ENCODE measurements at places on chromosomes 1 and 21.

GRCh38 chr1:44787506-44787905, 464 bp downstream of the BEST4 start:
- DNase-seq, result no peak

DNA sequence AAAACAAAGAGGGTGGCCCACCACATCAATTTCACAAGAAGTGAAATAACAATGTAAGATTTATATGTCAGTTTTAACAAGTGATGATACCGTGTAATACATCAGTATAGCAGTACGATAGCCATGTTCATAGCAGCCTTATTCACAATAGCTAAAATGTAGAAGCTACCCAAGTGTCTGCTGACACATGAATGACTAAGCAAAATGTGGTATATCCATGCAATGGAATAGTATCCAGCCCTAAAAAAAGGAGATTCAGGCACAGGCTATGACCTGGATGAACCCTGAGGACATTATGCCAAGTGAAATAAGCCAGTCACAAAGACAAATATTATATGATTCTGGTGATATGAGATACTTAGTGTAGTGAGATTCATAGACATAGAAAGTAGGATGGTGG, 18.0 kb downstream of the KIF26B start:
- no peak for DNase-seq

DNA sequence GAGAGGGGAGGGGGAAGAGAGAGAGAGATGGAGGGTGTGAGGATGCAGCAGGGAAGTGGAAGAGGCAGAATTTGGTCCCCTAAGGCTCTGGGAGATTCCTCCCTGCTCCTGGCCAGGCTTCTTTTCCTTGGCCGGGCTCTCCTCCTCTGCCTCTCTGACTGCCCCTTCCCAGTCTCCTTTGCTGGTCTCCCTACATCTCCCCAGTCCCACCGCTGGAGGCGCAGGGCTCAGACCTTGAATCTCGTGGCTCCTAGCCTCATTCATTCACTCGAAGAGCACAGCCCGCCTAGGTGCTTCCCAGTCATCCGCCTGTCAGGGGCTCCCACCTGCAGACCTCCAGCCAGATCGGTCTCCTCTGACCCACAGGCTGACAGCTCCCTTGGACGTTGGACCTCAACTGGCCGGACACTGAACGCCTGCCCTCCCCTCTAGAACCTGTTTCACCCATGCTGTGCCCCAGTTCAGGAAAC, 76.5 kb downstream of the VWA5B1 start:
- DNase-seq, result peak; percentile 79

- DNase-seq, result no peak
Measured at GRCh38 chr21:19321688-19322087, 918.1 kb upstream of the TMPRSS15 start.

DNA sequence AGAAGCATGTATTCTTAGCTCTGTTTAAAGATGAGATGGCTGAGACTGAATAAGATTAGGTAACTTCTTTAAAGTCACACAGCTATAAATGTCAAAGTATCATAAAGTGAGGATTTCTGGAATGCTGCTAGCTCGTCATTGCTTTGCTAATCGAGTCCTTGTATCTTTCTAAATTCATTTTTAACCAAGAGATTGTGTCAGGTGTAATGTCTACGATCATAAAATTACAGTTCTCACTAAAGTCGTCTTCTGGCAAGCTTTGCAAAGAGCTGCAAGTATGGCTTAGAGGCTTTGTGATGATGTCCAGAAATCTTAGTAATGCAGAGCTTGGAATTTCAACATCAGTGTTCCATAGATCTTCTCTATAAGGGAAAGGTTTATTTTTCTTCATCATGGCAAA, 569.8 kb downstream of the LMO4 start:
- DNase-seq, result no peak

DNA sequence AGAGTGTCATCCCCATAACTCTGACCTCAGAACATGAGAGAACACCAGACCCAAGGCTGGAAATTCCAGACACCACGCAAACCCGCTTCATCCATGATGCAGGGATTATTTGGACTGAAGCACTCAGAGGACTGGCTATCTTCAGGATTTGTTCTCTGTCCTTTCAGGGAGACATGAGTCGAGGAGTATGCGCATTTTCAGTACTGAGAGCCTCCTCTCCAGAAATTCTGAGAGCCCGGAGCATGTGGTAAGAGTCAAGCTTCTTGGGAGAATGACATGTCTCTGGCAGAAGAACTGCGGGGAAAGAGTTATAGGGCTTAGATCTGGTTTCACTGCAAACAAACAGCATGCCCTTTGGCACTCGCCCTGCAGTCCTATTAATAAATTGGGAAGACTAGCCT, 6.9 kb downstream of the LAX1 start:
- DNase-seq, result peak; percentile 33

- DNase-seq, result no peak
Measured at GRCh38 chr21:36710729-36711048, 11.8 kb downstream of the SIM2 start.

- DNase-seq, result no peak
Measured at GRCh38 chr1:181208083-181208482, 119.6 kb downstream of the IER5 start.

DNA sequence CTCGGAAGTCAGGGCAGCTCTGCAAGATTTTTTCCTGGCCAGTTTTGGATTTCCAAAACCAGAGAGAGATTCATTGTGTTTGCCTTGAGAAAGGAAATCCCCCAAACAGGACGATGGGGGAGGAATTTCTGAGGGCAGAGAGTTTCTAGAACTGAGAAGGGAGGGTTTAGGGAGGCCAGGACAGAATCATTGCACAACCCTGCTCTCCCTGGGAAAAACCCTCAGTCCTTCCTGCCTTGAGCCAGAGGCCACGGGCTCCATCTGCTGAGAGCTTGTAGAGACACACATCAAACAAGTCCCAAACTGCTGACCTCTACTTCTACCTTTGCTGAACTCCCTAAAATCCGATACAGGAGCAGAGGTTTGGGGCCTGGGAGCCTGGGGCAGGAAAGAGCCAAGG, 99.7 kb downstream of the NMNAT2 start:
- peak; percentile 93 for DNase-seq

DNA sequence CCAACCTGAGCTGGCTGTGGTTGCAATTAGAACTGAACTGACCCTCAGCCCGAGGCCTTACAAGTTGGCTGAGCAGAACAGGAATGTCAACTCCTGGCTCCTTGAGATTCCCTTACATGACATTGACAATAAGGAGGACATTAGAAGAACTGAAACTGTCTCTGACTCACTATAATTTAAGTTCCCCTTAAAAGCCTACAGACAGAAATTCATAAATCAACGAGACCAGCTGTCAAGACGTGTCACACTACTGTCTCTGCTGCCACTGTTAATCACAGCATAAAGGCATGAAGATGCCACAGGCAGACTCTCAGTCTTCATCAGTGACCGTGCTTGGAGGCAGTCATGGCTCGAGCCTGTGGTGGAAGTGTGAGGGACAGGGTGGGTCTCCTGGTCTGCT, 168.8 kb downstream of the GABPA start:
- no peak for DNase-seq

DNA sequence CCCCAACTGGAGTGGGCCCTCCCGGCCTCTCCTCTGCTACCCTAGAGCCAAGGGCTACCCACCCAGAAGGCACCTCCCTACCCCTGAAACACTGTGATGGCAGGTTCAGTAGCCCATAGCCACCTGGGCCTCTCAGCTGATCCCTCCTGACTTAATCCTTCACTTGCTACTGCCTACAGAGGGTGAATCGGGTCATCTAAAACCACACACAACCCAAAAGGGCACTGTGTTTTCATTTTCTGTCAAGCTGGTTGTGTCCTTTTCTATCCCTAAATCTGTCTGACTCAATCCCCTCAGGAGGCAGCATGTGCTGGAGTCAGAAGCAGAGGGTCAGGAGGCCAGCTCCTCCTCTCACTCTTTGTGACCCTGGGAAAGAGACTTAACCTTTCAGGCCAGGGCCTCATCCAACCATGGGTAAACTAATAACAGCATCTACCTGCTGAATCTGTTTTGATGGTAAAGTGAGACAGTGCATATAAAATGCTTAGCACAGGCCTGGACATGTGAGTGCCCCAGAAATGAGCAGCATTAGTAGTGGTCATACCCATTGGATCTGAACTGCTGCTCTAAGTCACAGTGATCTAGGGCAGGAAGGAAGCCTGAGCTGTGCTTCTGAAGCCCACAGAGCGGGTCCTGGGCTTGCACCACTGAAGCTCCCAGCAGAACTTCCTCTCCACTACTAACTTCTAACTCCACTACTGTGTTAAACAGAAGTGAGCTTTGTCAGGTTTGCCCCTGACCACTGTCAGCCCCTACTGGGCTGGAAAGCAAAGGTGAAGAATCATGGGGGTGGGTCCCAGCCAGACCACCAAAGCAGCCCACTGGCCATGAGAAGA, 11.0 kb downstream of the PMVK start:
- DNase-seq, result no peak

DNA sequence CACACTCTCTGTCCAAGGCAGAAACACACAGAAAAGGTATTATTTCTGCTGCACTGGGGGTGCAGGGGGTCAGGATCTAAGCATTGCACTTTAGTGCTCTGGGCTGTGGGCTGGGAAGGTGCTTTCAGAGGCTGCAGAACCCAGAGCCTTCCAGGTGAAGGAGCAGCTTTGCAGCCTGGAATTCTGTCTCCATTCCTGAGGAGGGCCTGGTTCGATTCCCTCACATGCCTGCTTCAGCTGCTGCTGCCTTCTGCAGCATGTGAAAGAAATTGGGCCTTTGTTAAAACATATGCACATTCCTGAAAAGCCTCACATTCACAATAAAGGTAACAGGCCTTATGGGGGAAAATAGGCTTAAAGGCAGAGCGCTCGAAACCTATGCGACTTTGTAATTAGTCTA, 35.9 kb downstream of the VTCN1 start:
- DNase-seq, result no peak

GRCh38 chr1:15393475-15394257, 16.0 kb upstream of the EFHD2 start:
- no peak for DNase-seq

GRCh38 chr1:181104790-181105133, 16.3 kb downstream of the IER5 start:
- DNase-seq, result no peak

DNA sequence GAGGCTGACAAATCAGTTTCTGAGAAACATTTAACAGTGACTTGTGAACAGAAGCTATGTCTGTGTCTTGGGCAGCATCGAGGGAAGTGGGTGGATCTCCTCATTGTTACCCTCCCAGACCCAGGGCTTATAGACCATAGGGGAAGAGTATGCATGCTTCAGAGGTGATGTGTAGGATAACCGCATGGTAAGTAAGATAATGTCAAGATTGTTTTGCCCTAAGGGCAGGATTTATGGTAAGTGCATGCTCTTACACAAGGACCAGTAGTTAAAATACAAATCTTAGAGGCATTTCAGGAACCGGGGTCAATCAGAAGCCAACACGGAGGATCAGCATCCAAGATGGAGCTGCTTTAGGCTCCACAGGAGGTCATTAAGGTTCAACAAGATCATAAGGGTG, 7.7 kb upstream of the PRMT2 start:
- no peak for DNase-seq

GRCh38 chr1:87140831-87141540, 187.7 kb upstream of the LMO4 start:
- peak; percentile 22 for DNase-seq

DNA sequence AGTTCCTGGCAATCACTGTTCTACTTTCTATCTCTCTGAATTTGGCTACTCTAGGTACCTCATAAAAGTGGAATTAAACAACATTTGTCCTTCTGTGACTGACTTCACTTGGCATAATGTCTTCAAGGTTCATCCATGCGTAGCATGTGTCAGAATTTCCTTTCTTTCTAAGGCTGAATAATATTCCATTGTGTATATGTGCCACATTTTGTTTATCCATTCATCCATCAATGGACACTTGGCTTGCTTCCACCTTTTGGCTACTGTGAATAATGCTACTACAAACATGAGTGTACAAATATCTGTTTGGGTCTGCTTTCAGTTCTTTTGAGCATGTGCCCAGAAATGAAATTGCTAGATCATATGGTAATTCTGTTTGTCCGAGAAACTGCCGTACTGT, 14.7 kb downstream of the CACHD1 start:
- DNase-seq, result no peak

DNA sequence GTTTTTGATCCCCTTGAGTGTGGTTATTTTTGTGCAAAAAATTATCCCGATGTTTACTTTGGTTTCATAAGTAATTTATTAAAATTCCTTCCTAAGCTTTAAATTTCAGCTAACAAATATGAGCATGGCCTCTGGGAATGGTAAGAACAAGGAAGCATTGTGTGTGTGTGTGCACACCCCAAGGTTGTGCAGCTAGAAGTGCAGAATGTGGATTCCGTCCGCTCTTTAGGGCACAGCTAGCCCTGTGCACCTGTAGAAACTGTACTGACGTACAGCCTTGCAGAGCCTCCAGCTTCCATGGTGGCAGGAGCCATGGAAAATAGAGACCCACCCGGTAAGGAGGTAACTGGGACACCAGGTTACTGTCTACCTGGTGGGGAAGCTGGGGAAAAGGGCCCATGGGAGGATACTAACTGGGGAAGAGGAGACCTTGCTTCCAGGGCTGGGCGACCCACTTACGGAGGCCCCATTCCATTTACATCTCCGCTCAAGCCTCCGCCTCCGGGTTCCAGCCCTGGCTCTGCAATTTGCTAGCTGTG, 54.7 kb downstream of the B3GALT5 start:
- DNase-seq, result no peak

GRCh38 chr1:209512821-209513220, 70.7 kb upstream of the CAMK1G start:
- DNase-seq, result no peak

- peak; percentile 34 for DNase-seq
Measured at GRCh38 chr1:85502625-85503083, 37.7 kb upstream of the DDAH1 start.

- peak; percentile 38 for DNase-seq
Measured at GRCh38 chr1:226248091-226248490, 24.6 kb downstream of the MIXL1 start.

- DNase-seq, result no peak
Measured at GRCh38 chr1:201603613-201604232, 64.8 kb downstream of the NAV1 start.

- no peak for DNase-seq
Measured at GRCh38 chr1:217891966-217892365, 260.8 kb downstream of the SPATA17 start.

- DNase-seq, result no peak
Measured at GRCh38 chr1:239868058-239868832, 223.4 kb upstream of the FMN2 start.

DNA sequence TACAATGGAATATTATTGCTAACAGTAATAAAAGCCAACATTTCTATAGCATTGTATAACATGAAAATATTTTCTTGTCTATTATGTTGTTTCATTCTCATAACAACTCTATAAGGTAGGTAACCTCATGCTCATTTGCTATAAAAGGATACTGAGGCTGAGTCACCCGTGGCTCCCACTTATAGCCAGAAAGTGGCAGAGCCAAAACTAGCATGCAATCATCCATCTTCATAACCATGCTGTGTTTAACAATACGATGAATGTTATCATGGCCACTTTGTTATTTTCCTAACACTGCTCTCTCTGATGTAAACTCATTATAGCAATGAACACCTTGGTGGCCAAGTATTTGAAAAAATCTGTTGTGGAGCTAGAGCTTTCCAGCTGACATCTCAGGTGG, 80.8 kb upstream of the JUN start:
- no peak for DNase-seq

DNA sequence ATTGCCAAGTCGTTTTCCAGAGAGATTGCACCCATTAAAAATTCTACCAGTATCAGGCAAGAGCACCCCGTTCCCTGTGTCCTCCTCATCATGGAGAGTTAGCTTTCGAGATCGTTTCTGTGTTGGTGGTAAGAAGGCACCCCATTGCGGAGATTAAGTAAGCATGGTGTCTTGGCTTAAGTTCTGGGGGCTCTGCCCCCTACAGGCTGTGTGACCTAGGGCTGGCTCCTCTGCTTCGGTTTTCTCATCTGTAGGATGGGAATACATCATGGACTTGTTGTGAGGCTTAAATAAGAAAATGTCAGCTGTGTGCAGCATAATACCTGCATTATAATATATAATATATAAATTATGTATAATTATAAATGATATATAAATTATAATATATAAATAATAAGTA, 36.8 kb upstream of the TENT5C start:
- no peak for DNase-seq

Measured in AG20443 (cell line).